Spleen (tissue), 13 donors: ENCODE measurements at places on chromosomes 3 and 15.

GRCh38 chr15:73797366-73798158, 44.4 kb upstream of the INSYN1 start:
- no peaks in the 10 kb centered on the region for H3K36me3 ChIP-seq
- H3K4me1 ChIP-seq = peaks cover 15% of the 10 kb centered on the region
- DNase-seq = no peak
- no peak overlapping the region for H3K4me3 ChIP-seq

DNA sequence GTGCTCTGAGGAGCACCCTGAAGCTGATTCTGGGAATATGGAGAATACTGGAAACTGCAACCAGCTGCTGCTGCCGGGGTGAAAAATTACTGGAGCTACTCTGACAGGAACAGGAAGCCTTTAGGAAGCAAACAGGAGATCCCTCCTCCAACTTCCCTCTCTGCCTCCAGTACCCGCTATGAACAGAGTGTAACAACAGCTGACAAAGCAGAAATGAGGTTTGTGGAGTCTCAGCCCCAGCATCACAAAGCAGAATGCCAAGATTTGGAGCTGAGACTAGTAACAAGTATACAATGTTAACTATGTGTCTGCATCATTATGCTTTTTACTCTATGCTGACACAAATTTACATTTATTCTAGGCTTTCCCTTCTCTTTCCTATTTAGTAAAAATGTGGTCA, 22.7 kb upstream of the PIAS1 start:
- no peaks in the 10 kb centered on the region for H3K27me3 ChIP-seq
- no peak overlapping the region for H3K4me3 ChIP-seq
- no peak overlapping the region for H3K27ac ChIP-seq
- no peak for DNase-seq

DNA sequence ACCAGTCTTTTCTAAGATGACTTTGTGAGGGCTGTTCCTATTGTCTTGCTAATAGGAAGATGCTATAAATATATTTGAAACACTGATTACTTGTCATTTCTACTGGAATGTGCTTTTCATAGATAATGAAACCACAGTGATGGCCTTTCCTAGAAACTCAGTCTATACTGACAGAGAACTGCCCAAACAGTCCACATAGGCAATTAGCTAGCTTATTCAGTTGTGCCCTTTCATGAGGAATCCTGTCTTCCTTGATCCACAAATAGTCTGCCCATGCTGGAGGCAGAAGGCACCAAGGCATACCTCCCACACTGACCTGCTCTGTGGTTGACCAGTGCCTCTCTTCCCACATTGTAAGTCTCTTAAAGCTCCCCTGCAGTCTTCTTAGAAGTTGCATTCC, 135.9 kb downstream of the CMSS1 start:
- no peak for DNase-seq
- H3K4me1 ChIP-seq = no peaks in the 10 kb centered on the region
- H3K4me3 ChIP-seq = no peak overlapping the region
- H3K27me3 ChIP-seq = no peaks in the 10 kb centered on the region
- H3K36me3 ChIP-seq = no peaks in the 10 kb centered on the region
- H3K27ac ChIP-seq = no peak overlapping the region

DNA sequence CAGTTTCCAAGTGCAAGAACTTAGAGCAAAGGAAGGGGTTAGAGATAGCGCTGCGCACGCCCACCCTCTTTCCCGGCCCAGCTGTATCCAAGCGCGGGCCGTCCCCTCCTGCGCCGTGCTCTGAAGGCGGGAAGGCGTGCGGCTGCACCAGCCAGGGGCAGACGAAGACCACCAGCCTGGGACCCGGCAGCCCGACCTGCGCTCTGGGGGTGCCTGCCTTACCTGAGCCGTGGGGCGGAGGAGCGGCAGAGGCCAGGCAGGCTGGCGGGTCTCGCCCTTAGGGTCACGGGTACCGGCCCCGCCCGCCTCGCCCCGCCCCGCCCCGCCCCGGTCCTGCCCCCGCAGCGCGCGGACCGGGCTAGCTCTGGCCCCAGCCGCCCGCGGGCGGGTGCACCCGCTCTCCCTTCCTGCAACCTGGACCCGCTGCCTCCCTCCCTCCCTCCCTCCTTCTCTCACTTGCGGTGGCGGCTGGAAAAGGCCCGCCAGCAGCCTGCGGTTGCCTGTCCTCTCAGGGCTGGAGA, at the start of gene WDR72:
Gene WDR72, minus strand, starts transcription at position 253 of the 521 bp plus-strand sequence. CDS start 26,514 bp downstream, outside the sequence.
- no peaks in the 10 kb centered on the region for H3K36me3 ChIP-seq
- no peak within 1 kb of the TSS for H3K4me3 ChIP-seq
- peaks cover 37% of the 10 kb centered on the region for H3K27me3 ChIP-seq
- no peak within 1 kb of the TSS for H3K27ac ChIP-seq

GRCh38 chr3:84993956-84994355, 35.2 kb downstream of the CADM2 start:
- no peaks in the 10 kb centered on the region for H3K36me3 ChIP-seq
- H3K27ac ChIP-seq = no peak overlapping the region
- H3K4me3 ChIP-seq = no peak overlapping the region

- no peak overlapping the region for H3K4me3 ChIP-seq
- no peaks in the 10 kb centered on the region for H3K27me3 ChIP-seq
- DNase-seq = no peak
- H3K4me1 ChIP-seq = no peaks in the 10 kb centered on the region
- no peaks in the 10 kb centered on the region for H3K36me3 ChIP-seq
Measured at GRCh38 chr3:151933234-151933853, 59.9 kb downstream of the SUCNR1 start.

DNA sequence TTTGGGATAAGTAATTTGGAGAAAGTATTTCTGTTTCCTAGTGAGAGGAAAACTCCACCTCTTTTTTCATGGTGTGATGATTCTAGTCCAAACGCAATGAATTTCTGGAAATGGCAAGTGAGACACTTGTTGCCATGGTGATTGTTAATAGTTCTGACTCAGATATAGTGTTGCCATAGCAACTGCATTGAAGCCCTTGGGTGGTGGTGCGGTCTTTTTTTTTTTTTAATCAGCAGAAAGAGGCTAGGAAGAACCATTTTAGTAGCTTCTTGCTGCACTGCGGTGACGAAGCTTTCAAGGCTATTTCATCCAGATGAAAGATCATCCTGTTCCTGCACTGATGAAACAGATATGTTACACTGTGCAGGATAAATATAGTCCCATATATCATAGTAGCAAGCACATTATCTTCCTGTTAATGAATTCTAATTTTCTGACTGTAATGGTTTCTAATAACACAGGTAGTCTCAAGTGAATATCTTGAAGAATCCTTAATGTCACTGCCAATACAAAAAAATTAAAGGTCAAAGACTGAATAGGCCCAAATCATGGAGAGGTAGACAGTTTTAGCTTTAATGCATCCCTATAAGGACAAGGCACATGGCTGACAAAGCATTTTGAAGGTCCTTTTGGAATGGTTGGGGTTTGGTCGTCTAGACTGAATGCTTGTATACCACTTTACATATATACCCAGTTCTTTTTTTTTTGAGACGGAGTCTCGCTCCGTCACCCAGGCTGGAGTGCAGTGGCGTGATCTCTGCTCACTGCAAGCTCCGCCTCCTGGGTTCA, 125.1 kb upstream of the ZBTB20 start:
- no peak overlapping the region for H3K4me3 ChIP-seq
- H3K36me3 ChIP-seq = no peaks in the 10 kb centered on the region
- no peak overlapping the region for H3K27ac ChIP-seq
- H3K27me3 ChIP-seq = no peaks in the 10 kb centered on the region
- no peak for DNase-seq

DNA sequence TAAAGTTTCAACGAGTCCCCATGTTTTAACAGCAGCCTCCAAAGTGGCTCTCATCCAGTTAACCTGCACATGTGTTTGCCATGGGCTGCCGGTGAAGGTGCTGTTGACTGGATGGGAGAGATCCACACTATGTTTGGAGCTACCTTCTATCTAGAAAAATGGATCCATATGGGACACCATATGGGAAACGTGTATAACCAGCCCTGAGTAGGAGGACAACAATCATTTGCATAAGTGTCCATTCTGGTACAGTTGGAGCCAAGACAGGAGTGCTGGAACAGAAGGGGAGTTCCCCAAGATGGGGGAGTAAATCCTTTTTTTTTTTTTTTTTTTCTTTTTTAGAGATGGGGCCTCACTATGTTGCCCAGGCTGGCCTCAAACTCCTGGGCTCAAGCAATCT, 36.6 kb downstream of the MKRN2 start:
- no peak for DNase-seq
- no peak overlapping the region for H3K4me3 ChIP-seq
- H3K27ac ChIP-seq = no peak overlapping the region
- H3K4me1 ChIP-seq = no peaks in the 10 kb centered on the region

GRCh38 chr3:110816008-110816407, 255.6 kb upstream of the NECTIN3 start:
- H3K36me3 ChIP-seq = no peaks in the 10 kb centered on the region
- H3K27ac ChIP-seq = no peak overlapping the region
- DNase-seq = no peak
- H3K4me1 ChIP-seq = no peaks in the 10 kb centered on the region
- no peaks in the 10 kb centered on the region for H3K27me3 ChIP-seq
- no peak overlapping the region for H3K4me3 ChIP-seq

DNA sequence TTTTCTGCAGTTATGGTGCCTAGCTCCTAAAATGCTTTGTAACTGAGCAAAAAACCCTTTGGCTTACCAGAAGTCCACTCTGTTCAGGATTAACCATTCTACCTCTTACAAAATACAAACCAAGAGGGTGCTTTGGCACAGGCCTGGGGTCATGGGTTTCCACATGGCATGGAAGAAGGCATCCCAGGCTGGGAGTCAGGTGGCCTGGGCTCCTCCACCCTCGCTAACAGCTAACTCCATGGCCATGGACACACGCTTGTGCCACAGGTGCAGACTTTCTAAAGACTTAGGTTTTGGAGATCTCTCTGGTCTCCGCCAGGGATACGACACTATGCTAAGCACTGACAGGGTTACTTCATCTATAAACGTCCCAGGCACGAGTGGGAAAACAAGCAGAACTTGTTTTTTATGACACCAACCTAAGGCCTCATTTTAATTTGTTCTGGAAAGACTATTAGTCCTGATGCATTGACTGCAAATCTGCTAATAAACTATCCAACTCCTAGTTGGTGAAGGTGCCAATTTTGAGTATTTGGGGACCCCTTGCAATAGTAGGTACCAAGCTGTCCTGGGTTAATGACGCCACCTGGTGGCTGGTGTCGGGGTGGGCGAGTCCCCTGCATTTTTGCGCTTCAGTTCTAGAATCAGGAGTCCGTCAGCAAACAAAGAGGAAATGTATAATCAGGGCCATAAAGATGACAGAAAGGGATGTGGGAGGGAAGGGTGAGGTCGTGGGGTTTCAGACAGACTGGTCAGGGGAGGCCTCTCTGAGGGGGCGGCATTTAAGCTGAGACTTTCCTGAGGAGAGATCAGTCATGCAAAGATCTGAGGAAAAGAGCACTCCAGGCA, 10.3 kb upstream of the ALDH1A3 start:
- no peak overlapping the region for H3K27ac ChIP-seq
- no peaks in the 10 kb centered on the region for H3K36me3 ChIP-seq
- DNase-seq = peak; percentile 21
- peaks cover 6% of the 10 kb centered on the region for H3K4me1 ChIP-seq
- H3K27me3 ChIP-seq = no peaks in the 10 kb centered on the region
- no peak overlapping the region for H3K4me3 ChIP-seq

DNA sequence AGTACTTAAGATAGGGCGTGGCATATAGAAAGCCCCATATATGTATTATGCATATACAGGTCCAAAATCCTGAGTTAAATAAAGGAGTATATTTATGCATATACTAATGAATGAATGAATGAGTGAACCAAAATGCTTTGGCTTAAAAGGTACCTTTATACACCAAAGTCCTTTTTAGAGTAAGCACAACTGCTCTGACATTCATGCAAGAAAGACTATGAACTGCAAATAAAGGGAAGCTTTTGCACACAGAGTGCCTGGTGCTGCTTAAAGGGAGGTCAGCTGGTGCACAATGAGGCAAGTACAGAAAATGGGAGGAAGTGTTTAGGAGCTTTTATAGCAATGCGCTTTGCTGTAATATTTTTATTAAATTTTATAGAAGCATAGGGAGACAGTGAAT, 214.0 kb downstream of the KLF13 start:
- no peak overlapping the region for H3K27ac ChIP-seq
- H3K36me3 ChIP-seq = no peaks in the 10 kb centered on the region
- no peaks in the 10 kb centered on the region for H3K27me3 ChIP-seq

- no peaks in the 10 kb centered on the region for H3K27me3 ChIP-seq
- DNase-seq = no peak
- H3K36me3 ChIP-seq = no peaks in the 10 kb centered on the region
- no peak overlapping the region for H3K4me3 ChIP-seq
- H3K27ac ChIP-seq = no peak overlapping the region
- H3K4me1 ChIP-seq = no peaks in the 10 kb centered on the region
Measured at GRCh38 chr3:62723914-62724217, 151.3 kb downstream of the CADPS start.

- DNase-seq = no peak
- no peak overlapping the region for H3K4me3 ChIP-seq
- no peak overlapping the region for H3K27ac ChIP-seq
Measured at GRCh38 chr3:43132870-43133636, 27.2 kb upstream of the POMGNT2 start.

DNA sequence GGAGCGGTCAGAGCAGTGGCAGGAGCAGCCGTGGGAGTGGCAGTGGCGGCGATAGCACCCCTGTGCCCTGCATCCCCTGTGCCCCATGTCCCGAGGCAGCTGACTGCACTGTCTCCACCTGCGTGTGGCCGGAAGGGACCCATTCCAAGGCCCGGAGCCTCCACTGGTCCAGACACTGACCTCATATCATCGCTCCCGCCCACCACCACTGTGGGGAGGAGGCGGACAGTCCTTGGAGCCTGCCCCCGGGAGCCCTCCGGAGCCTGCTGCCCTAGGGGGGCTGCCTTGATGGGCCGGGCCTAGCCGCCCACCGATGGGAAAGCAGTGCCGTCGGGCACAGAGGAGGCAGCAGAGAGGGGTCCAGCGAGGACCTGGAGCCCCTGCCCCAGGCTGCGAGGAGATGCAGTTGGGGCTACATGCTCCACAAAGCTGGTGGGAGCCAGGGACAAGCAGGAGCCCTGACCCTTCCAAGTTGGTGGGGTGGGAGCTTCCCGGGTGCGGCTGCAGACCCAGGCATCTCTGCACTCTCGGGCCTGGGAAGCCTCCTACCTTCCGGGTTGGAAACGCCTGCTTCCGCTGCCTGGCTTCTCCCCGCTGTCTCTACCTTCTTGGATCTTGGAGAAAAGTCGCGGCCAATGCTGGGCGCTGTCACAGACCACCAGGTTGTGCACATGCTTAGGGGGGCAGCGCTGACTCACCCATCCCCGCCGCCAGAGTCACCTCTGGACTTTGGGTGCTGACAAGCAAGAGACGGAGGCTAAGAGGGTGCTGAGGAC, 283.2 kb upstream of the ROBO1 start:
- no peak overlapping the region for H3K4me3 ChIP-seq
- H3K4me1 ChIP-seq = no peaks in the 10 kb centered on the region
- no peak for DNase-seq

GRCh38 chr15:68228971-68229385, 550 bp downstream of the CLN6 start:
- H3K4me1 ChIP-seq = peaks cover 32% of the 10 kb centered on the region
- no peaks in the 10 kb centered on the region for H3K27me3 ChIP-seq
- H3K4me3 ChIP-seq = peak overlapping the region; percentile 81
- no peaks in the 10 kb centered on the region for H3K36me3 ChIP-seq

DNA sequence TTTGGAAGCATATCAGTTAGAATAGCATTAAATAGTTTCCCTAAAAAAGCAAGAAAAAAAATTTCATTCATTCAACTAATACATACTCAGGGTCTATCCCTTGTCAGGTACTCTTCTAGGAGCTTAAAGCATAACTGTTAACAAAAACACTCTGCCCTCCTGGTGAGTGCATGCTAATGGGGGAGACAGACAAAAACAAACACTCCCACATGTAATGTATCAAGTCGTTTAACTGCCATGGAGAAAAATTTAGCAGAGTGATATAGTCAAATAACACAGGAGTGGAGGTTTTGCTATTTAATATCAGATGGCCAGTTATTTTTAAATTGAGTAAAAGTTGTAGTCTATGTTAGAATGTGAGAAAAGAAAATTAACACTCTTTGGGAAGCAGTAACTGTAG, 254.5 kb upstream of the RARB start:
- H3K27ac ChIP-seq = no peak overlapping the region
- no peaks in the 10 kb centered on the region for H3K36me3 ChIP-seq
- H3K27me3 ChIP-seq = no peaks in the 10 kb centered on the region
